Stimulated activated CD8-positive, alpha-beta memory T cell treated with anti-CD3 and anti-CD28 coated beads, Interleukin-7, amount 100 ng/mL, for 48 hours (primary cell): ENCODE measurements at places on chromosomes 12 and 14.

- DNase-seq = no peak
Observed at GRCh38 chr12:121781998-121782979, 11.2 kb downstream of the RHOF start.

GRCh38 chr14:91420686-91421085 lies 3.1 kb upstream of the CCDC88C start:
- no peak for DNase-seq

DNA sequence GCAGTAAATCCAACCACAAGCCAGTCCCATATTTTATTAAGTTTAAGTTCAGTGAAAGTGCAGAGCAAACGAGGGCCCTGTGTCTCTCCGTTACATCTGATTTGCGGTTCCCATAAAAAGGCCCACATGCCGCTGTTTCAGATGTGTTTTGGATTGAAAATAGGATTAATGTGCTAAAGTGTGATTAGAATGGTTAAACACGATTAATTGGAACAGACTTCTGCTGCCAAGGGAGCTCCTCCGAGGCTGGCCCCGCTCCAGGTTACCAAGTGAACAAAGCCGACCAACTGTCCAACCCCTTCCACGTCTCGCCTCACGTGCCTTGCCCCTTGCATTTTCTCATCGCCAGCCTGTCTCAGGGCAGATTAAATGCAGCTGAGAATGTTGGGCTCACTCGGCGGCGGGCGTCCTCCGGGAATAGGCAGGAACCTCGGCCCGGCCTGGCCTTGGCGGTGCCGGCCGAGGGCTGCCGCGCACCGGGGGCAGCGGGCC lies 166.5 kb upstream of the GSC start:
- DNase-seq = no peak

- no peak for DNase-seq
Observed at GRCh38 chr12:13230500-13230899, 34.0 kb downstream of the EMP1 start.

GRCh38 chr12:8078398-8078797 lies 3.7 kb upstream of the NECAP1 start:
- peak; percentile 34 for DNase-seq
